KG1 (cell line): ENCODE measurements at places on chromosomes 4 and X.
A peak's percentile ranks its signal among the peaks of the same experiment; 100 is the strongest.

- no peak for DNase-seq
Measured at GRCh38 chrX:9717376-9717775, 48.3 kb downstream of the GPR143 start.

GRCh38 chrX:49075347-49075746 lies 1.5 kb upstream of the PRAF2 start:
- no peak for DNase-seq

DNA sequence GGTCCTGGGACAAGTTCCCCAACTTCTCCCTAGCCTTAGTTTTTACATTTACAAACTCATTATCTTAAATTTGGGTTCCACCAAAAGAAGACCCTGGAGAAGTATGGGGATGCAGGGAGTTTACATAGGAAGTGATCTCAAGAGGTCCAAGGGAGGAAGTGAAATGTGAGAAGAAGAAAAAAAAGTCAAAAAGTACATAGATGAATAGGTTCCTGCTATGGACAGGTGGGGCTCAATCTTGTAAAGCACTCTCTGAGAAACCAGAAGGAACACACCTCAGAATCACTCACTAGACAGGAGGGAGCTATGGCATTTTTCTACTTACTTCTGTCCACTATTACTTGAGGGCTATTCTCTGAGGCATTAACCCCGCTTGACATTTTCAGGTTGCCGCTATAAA lies 56.6 kb downstream of the ARHGAP6 start:
- no peak for DNase-seq

GRCh38 chr4:48772556-48772955 lies 7.5 kb downstream of the FRYL start:
- DNase-seq = no peak

GRCh38 chrX:50635162-50635561 lies 164.5 kb upstream of the DGKK start:
- no peak for DNase-seq

DNA sequence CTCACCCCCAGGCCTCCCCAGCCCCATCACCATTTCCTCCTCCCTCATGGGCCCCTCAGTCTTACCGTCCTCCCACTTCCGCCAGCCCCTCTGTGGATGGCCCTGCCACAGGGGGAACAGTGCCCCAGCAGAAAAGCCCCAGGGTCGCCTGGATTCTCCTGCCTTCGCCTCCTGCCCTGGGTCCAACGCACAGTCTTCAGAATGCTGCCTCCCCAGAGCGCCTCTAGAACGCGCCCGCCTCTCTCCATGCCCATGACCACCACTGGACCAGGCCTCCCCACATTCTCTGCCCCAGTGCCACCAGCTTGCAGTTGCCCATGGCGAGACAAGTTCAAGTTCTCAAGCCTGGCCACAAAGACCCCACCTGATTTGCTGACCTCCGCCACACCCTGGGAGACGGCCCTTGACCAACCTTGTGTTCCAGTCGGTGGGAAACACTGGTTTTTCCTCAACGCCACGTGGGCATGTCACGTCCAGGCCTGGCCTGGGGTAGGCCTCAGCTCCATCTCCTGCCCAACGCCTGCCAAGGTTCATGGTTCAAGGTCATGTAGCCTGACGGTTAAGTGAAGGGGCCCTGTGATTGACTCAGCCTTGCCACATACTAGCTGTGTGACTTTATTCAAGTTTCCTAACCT lies 634 bp upstream of the PLXNB3 start:
- no peak for DNase-seq

GRCh38 chr4:98447648-98448047 lies 186.5 kb downstream of the RAP1GDS1 start:
- DNase-seq = no peak

DNA sequence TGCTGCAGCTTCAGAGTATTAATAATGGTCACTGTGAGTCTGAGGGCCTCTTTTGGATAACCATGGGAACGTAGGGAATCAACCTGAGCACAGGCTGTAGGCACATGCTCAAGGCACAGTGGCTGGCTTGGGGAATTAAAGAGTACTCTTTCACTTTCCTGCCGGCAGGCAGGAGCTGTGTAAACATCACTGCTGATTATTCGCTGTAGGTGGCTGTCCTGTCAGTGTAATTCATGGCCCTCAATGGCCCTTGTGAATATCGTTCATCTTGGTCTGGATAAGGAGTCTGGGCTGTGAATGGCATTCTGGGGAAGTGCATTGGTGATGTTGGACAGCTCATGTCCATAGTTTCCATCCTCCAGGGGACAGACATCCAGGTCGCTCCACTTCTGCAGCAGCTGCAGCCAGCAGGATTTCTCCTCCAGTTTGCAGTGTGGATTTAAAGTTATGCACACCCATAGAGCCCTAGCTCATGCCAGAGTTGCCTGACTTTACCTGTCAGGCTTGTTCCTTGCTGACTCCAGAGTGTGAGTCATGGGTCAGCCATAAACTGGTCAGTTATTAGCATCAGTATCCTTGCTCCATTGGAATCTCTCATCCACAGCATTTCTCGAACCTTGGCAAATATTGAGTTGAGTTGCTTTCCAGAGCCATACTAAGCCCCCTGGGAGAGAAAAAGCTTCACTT lies 43.0 kb downstream of the C4orf33 start:
- no peak for DNase-seq

- no peak for DNase-seq
Measured at GRCh38 chr4:7414046-7414445, 20.7 kb downstream of the PSAPL1 start.

GRCh38 chr4:74904509-74905065 lies 28.3 kb upstream of the PARM1 start:
- DNase-seq = no peak

- DNase-seq = no peak
Measured at GRCh38 chr4:183852910-183853547, 52.1 kb upstream of the STOX2 start.

GRCh38 chrX:72254816-72255215 lies 16.0 kb upstream of the ERCC6L start:
- DNase-seq = no peak

- no peak for DNase-seq
Measured at GRCh38 chr4:28357990-28358389, 1497.3 kb downstream of the STIM2 start.

DNA sequence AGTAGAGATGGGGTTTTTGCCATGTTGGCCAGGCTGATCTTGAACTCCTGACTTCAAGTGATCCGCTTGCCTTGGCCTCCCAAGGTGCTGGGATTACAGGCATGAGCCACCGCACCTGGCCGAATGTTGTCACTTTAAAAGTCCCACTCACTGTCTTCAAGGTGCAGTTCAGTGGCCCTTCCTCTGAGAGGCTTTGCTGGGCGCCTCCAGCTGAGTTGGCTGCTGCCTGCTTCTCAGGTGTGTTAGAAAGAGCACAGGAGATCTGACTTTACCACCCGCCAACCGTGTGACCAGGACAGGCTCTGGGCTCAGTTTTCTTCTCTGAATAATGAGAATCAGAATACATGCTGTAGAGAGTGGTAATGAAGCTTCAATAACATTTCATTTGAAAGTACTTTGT lies 207.4 kb downstream of the CEP135 start:
- no peak for DNase-seq

GRCh38 chr4:143202824-143203223 lies 18.1 kb downstream of the USP38 start:
- DNase-seq = no peak

DNA sequence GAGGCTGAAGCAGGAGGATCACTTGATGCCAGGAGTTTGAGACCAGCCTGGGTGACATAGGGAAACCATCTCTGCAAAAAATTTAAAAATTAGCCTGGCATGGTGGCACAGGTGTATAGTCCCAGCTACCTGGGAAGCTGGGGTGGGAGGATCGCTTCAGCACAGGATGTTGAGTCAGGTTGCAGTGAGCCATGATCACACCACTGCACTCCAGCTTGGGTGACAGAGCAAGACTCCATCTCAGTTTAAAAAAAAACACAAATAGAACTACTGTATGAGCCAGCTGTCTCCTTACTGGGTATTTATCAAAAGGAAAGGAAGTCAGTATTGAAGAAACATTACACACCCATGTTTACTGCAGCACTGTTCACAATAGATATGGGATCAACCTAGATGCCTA lies 138.7 kb downstream of the RAP1GDS1 start:
- no peak for DNase-seq

DNA sequence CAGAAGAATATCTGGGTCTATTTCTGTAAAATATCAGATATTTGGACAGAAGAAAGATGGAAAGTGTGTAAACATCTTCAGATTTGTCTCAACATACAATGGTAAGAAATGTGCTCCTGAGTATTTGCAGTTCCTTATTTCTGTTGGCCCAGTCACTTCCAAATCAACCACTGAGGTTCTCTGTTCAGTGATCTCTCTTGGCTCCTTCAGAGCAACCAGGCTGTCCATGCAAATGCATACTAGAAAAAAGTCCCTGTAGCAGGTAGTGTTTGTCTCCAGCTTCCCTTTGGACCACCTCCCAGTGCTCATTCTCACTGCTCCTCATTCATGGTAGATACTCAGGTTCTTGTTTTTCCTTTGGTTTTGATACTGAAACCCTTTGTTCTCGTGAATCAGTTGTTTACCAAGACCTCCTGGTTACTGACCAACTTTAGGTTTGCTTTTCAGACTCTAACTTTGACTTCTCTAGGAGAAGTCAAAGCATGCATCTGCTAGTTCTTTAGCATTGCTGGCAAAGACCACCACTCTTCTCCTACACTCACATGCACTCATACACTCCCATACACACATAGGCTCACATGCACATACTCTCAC lies 28.8 kb downstream of the ASIC5 start:
- DNase-seq = no peak

GRCh38 chr4:178068136-178068535 lies 625.9 kb upstream of the AGA start:
- DNase-seq = no peak

DNA sequence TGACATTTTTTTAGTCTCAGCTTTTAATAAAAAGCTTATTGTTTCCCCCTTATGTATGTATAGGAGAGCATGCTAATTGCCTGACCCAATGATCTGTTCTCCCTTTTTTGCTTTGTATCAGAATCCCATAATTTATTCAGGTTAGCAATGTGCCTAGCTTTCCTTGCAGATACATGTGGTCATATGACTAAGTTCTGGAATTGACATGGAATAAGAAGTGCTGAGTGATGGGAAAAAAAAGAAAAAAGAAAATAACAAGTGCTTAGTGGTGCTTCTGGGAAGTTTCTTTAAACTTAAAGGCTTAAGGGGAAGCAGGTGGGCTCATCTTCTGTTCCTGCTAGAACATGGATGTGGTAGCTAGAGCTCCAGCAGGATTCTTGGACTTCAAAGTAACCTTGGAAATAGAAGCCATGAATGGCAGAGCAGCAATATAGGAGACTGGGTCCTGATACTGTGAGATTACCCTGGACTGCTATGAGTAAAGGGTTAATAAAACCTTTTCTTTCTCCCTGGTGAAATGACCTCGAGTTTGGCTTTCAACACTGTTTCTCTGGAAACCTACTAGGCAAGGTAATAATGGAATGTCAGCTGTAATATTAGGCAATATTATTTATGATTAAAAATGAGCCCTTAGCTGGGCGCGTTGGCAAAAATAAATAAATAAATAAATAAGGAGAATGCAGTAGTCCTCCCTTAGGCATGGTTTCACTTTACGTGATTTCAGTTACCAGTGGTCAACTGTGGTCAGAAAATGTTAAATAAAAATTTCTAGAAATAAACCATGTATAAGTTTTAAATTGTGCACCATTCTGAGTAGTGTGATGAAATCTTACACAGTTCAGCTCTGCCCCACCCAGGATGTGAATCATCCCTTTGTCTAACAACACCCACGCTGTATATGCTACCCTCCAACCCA lies 16.7 kb upstream of the RBM41 start:
- no peak for DNase-seq

- DNase-seq = no peak
Measured at GRCh38 chr4:173243917-173244658, 75.5 kb downstream of the GALNT7 start.

- DNase-seq = no peak
Measured at GRCh38 chr4:78613522-78614321, 62.2 kb downstream of the ANXA3 start.

GRCh38 chrX:40709395-40709794 lies 25.9 kb downstream of the MED14 start:
- DNase-seq = no peak

GRCh38 chr4:15562114-15562513 lies 92.4 kb downstream of the CC2D2A start:
- no peak for DNase-seq

GRCh38 chr4:55742655-55743202 lies 76.9 kb upstream of the EXOC1L start:
- no peak for DNase-seq

DNA sequence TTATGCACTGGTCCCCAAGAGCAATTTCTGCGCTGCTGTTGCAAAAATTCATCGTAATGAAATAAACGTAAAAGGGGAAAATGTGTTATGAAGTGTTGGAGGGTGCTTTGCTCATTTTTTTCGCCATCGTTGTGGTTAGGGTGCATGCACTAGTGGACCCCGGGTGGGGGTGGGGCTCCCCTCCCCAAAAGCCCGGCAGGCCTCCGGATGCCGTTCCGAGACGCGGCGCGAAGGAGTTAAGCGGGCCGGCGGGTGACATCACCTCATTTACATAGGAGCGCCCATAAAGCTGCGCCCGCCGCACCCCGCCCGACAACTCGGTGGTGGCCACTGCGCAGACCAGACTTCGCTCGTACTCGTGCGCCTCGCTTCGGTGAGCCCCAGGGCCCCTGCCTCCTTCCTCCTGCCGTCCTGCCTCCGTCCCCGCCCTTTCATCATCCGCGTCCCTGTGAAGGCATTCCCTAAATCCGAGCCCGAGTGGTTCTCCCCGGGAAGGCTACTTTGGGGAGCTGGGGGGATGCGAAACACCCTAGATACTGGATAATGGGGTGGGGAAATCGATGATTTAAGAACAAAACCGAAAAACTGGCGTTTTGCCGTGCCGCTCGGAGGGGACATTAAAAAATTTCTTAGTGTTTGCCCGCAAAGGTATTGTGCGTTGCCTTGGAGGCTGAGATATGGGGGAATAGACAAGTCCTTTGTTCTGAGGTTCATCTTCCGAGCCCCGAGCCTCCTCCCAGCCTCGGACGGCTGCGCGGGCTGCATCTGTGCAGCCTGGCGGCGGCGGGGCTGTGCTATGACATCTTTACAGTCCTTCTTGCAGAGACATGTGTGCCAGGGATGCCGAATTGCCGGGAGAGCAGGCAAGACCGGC lies at the start of gene TMSB4X:
Gene TMSB4X (plus strand): TSS at position 315 of the 874 bp plus-strand sequence.
- DNase-seq = peak; percentile 4

DNA sequence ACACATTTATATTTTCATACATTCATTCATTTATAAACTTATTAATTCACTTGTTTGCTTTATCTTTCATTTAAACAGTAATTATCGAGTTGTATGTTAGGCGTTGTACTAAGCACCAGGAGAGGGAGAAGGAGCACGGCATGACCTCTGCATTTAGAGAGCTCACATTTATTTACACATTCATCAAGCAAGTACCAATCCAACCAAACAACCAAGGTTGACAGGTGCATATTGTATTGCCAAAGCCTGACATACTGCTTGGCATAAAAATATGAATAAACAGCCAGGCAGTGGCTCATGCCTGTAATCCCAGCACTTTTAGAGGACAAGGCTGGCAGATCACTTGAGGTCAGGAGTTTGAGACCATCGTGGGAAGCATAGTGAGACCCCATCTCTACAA lies 37.0 kb upstream of the CLNK start:
- no peak for DNase-seq
